ENCODE measurements at places on chromosomes 1 and 21.

- no peak for DNase-seq
Measured at GRCh38 chr1:85484264-85484663, 19.3 kb upstream of the DDAH1 start.

GRCh38 chr1:22470227-22470626 lies 18.6 kb downstream of the ZBTB40 start:
- no peak for DNase-seq

DNA sequence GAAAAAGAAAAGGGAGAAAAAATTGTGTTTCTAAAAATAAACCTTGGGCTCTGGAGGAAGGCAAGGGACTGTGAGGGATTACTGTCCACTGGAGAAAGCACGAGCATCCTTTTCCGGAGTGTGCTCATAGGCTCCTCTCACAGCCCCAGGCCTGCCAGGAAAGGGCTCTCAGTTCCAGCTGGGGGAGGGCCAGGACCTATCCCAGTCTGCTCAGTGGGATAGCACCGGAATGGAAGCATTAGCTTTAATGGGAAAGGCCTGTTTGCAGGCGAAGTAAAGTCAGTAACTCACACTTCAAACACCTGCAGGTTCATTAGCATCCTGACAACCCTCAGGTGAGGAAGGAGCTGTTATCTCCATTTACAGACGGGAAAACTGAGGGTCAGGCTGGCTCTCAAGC lies 113.9 kb upstream of the USP24 start:
- DNase-seq: no peak

GRCh38 chr1:237748171-237748960 lies 142.4 kb downstream of the ZP4 start:
- no peak for DNase-seq

GRCh38 chr1:22670352-22670975 lies 17.4 kb downstream of the C1QB start:
- DNase-seq: no peak

GRCh38 chr1:55184859-55185258 lies 30.3 kb downstream of the USP24 start:
- DNase-seq: no peak

DNA sequence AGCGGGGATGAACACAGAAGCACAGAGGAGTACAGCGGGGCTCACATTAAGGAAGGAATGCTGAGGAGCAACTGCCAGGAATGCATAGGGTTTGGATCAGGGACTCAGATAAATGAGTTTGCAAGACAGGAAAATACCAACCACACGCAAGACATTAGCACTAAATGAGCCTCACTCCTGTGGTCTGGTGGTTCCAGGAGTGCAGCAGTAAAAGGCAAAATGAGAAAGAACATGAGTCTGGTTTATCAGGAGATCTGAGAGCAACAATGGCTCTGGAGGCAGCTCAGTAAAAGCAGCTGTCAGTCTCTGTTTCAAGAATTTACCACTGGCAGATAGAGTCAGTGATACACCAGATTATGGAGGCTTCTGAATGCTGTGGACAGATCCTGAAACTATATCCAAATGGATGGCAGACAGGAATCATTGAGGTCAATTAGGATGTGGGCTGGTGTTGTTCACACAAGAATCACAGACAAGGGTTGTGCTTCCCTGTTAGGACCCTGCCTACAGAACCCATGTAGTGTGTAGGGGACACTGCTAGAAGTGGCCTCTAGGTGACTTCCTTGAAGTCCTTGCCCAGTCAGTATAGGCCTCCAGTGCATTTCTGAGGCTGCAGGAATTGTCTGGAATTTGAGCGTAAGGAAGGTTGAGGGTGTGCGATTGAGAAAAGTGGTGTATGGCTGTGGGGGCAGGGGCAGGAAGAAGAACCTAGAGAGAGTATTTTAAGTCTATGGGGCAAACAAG lies 50.3 kb downstream of the CASQ2 start:
- no peak for DNase-seq

- DNase-seq: no peak
Measured at GRCh38 chr1:48808496-48808895, 31.8 kb upstream of the BEND5 start.

DNA sequence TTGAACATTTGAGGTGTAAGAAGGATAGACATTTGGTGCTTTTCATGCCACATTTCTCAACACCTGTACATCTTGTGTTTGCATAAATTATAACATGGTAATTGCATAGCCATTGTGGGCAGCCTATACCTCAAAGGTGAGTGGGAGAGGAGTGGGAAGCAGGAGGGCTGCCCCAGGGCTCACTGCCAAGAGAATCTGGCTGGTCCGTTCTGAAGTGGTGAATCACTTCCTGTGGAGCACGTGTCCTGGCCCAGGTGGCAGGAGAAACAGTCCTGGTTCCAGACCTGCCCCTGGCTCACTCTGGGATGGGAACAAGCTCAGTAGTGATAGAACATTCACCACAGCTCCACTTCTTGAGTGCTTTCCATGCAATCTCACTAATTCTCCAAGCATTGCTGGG lies 11.6 kb upstream of the OLFML2B start:
- DNase-seq: no peak

- no peak for DNase-seq
Measured at GRCh38 chr1:22848405-22848804, 124.3 kb downstream of the LACTBL1 start.

GRCh38 chr1:11735854-11736745 lies at the start of gene AGTRAP:
AGTRAP (plus strand) TSS chr1:11736136; CDS start chr1:11736209, 73 bp downstream.
- peak; percentile 74 for DNase-seq

GRCh38 chr1:230274254-230274653 lies 151.9 kb downstream of the PGBD5 start:
- DNase-seq: no peak

DNA sequence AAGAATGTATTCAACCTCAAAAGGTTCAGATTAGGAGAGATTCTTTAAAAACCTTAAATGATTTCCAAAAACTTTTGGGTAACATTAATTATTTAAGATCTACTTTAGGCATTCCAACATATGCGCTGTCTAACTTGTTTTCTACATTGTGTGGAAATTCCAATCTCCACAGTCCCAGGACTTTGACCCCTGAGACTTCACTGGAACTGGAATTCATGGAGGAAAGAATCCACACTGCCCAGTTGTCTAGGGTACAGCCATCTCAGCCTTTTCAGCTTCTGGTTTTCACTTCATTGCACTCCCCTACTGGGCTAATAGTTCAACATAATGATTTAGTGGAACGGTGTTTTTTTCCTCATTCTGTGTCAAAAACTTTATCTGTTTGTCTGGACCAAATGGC lies 161.5 kb downstream of the IER5 start:
- DNase-seq: no peak

- DNase-seq: no peak
Measured at GRCh38 chr1:33182401-33182841, 578 bp upstream of the TRIM62 start.

GRCh38 chr1:115400426-115400825 lies 62.4 kb upstream of the NGF start:
- DNase-seq: no peak

GRCh38 chr1:170640581-170640980 lies 23.4 kb upstream of the PRRX1 start:
- DNase-seq: no peak

DNA sequence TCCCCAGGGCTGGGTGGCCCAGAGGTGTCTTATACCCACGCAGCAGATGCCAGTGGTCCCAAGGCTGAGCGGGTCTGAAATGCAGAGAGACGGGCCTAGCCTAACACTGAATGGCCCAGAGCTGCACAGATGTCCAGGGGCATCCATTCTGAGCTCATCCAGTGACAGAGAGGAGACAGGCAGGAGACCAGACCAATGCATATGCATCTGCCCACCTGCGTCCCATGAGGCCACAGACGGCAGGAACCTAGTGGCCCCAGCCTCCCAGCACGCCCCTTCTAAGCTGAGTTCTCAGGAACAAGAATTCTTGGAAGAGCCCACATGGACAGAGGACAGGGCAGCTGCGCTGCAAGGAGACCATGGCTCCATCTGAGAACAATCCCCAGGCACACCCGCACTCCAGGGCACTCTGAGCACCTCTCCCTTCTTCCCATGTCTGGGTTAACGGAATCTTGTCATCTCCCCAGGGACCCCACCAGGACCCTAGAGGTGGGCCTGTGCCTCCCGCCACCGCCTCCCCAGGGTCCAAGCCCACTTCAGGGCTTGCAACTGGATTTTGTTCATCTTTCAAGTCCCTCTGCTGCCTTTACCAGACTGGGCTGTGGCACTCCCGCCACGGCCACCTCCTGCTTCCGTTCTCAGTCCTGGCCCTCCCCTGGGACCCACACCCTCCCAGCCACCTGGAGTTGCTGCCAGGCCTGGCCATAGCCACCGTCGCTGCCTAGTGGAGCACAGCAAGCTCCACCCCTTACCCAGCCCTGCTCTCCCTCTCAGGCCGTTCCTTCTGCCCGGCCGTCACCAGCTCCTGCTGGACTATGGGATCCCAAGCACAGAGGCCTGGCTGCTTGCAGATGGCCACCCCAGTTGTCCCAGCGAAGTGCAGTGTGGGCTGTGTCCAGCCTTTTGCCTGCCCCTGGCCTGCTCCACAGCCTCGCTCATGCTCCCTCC lies 3.3 kb downstream of the WNT3A start:
- no peak for DNase-seq

GRCh38 chr1:244092964-244093638 lies 42.0 kb downstream of the ZBTB18 start:
- no peak for DNase-seq

GRCh38 chr1:185559684-185560331 lies 174.4 kb upstream of the HMCN1 start:
- no peak for DNase-seq

DNA sequence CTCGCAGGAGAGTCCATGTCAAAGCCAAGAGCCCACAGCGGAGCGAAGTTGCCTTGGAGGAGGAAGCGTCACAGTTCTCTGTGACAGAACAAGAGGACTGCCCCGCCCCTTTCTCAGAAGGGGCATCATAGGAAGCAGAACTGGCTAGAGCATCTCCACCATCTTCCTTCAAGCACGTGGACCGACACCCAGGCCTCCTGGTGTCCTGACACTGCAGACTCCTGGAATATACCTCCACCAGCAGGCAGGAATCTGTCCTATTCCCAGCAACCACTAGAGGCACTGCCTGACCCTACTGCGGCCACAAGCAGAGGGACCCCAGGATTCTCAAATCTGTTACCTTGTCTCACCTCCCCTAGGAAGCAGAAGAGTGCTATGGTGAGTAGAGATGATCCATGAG lies 37.8 kb downstream of the GPA33 start:
- no peak for DNase-seq

- no peak for DNase-seq
Measured at GRCh38 chr1:91161166-91161565, 139.3 kb upstream of the ZNF644 start.

GRCh38 chr1:101017448-101017847 lies 8.1 kb downstream of the DPH5 start:
- no peak for DNase-seq

DNA sequence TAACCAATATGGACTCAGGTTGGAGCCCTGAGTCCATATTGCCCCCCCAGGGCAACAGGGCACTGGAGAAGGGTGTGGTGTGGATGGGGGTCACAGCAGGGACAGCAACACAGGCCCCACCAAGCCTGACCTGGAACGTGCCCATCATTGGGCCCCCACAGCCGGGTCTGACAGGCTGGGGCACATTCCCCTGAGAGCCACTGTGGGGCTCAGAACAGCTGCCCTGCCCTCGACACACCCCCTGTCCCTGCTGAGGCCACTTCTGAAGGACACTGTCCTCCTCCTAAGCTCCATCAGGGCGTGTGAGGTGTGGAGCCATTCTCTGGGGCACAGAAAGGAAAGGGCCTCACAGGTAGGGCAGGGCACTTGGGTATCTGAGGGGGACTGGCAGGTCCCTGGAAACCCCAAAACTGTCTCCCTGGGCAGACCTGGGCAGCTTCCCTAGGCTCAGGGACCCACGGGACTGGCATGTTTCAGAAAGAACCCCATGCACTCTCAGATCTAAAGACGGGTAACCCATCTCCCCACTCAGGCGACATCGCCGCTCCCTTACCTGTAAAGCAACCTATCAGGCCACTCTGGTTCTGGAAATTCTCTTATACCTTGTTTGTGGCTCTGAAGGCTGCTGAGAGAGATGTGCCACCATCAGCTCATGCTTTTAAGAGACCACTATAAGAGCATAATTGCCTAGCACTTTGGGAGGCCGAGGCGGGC lies 95.5 kb downstream of the DMRTB1 start:
- DNase-seq: no peak

GRCh38 chr1:23343221-23344110 lies 618 bp downstream of the HNRNPR start:
- no peak for DNase-seq

DNA sequence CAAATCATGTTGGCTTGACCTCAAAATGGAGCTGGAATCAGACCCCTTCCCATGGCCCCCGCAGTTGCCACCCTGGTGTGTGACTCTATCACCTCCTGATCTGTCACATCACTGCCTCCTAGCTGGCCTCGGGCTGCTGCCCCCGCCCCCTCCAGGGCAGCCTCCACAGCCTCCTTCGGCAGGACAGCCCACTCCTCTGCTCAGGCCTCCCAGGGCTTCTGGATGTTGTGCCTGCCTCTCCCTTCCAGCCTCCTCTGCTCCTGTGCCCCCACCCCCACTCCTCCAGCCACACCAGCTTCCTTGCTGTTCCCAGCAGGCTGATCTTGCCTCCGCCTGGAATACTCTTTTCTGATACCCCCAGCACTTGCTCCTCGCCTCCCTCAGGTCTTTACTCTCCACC lies 134.4 kb upstream of the EDN2 start:
- no peak for DNase-seq

DNA sequence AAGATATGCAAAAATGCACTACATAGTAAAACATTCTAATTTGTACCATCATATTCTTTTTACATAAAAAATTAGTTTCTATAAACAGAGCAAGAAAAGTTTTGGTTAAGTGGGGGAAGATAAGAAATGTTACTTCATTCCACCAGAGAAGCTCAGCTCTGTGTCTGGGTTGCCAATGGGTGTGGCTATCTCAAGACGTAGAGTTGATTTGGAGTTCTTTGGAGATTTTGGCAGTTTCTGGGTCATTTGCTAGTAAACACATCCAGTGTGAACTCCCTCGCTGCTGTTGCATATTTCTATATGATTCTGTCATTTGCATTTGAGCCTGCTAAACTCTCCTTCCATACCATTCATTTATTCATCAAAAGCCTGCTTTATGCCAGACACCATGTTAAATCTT lies 7.2 kb downstream of the RGL1 start:
- no peak for DNase-seq

GRCh38 chr1:216332003-216332402 lies 91.2 kb downstream of the USH2A start:
- DNase-seq: no peak

DNA sequence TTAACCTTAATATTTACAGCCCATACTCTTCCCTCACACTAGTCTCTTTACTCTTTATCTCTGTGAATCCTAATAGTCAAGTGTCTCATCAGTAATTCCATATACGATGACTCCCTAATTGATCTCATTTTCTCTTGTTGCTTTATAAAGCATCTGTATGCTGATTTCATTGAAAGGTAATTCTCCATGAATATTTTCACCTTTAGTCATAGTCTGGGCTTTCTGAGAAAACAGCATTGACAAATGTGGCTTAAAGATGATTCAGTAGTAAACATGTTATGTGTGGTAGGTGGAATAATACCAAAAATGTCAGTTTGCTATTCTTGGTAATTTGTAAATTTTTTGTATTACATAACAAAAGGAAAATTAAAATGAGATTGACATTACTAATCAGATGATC lies 1176.5 kb downstream of the NCAM2 start:
- no peak for DNase-seq
